WERI-Rb-1 (cell line): ENCODE measurements at places on chromosomes 13 and 19.

- DNase-seq: no peak
Observed at GRCh38 chr19:38064661-38065425, 157.8 kb downstream of the SIPA1L3 start.

DNA sequence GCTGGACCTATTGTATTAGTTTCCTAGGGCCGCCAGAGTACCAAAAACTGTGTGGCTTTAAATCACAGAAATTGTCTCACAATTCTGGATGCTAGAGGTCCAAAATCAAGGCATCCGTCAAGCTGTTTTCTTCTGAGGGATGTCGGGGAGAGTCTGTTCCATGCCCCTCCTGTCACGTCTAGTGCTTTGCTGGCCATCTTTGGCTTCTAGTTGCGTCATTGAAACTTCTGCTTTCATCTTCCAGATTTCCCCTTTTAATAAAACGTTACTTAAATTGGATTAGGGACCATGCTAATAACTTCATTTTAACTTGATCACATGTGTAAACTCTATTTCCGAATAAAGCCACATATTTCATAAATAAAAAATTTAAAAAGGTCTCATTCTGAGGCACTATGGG is 47.5 kb downstream of the TRPM4 start:
- DNase-seq: no peak

- no peak for DNase-seq
Observed at GRCh38 chr13:62035981-62036380, 620.3 kb upstream of the PCDH20 start.

- DNase-seq: no peak
Observed at GRCh38 chr13:90628471-90628870, 719.0 kb upstream of the MIR17HG start.

DNA sequence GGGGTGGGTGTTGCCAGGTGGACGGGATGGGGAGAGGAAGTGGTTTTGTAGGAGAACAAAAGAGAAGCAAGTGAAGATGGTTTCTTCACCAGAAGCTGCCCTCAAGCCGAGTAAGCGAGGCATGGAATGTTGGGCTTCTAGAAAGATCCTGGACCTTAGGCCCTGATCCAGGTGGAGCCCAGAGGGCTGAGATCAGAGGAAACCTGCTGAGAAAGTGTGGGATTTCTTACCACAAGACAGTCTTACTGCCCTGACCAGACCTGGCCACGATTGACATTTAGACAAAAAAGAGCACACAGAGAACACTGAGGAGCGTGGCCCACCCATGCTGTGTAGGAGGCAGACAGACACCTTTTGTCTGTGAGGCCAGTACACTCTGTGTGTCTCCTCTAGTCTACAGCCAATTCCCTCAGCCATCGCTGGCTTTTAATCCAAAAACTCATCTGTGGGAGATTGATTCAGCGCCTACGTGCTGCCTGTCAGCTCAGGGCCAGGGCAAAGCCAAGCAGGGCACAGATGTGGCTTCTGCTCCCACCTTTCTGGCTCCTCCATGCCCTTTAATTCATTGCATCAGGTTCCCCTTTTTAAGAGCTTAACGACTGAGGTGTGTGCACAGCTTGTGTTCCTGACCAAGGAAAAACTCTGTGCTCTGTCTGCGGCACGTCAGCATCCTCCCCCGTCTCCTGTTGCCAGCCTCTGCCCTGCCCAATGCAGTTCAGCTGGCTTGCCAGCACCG is 123.3 kb downstream of the AKAP11 start:
- DNase-seq: no peak
